ENCODE measurements at places on chromosomes 3 and 15. TPM values are rescaled to one million over a fixed set of nuclear protein-coding genes. Genes with fewer than 3 reads are reported as not detected.

The LRRC3B gene
- total RNA-seq, result 0.62 TPM

The MUC13 gene
- total RNA-seq, result not detected

DNA sequence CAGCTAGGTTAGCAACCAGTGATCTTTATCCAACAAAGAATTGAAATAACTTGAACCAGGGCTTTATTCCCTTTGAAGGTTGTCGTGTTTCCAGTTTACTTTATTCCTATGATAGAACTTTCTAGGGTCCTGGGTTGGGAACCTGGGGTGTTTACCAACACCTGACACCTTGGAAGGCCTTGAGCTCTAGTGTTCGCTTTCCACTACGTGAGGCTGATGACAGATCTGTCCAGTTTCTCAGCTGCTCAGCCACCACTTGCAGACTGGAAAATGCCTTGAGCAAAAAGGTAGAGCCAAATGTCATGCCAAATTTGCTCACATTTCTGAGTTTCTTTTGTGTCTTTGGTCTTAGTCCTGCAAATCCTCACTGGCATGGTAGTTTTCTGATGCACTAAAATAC lies 227.2 kb downstream of the ADAMTSL3 start:
- no peak for DNase-seq

GRCh38 chr3:128317698-128318231 lies 148.9 kb downstream of the DNAJB8 start:
- peak; percentile 38 for DNase-seq

DNA sequence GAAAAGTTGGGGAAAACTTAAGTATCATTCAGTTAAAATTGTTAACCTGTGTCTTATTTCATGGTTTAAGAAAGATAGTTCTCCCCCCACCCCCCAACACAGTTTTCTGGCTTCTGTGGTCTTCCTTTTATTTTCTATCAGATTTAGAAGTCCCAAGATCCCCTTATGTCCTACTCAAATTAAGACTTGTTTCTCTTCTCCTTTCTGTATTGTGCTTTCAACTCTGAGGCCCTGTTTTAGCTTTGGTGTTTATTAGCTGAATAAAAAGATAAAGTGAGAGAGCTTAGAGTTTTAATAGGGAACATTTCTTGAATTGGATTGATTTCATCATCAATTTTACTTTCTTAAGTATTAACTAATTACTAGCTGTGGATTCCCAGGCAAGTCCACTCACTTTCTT lies 62.6 kb downstream of the AKAP13 start:
- DNase-seq, result no peak

Data from ureter (tissue), 1 donor.